ENCODE measurements at places on chromosomes 3 and 15.

DNA sequence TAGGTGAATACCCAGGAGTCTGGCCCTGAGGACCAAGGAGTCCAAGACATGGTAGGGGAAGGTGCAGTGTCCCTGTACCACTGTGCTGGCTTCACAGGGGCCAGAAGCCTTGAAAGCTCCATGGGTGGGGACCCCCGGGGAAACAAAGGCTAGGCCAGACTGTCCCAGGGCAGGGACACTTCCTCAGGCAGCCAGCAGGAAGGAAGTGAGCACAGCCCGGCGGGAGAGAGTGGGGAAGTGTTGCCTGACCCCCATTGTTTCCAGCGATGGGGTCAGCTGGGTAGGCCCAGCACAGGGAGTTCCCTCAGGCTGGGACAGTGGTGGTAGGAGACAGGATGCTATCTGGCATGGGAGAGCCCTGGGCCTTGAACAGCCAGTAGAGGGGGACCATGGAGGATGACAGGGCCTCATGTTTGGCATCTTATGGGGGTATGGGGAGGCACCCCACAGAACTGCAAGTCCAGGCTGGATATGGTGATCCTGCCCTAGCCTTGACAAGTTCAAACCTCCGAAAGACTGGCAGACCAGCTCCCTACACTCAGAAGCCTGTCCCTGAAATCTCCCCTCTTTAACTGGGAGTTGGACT lies 1.2 kb upstream of the HYAL2 start:
- no peak overlapping the region for H3K4me3 ChIP-seq
- H3K36me3 ChIP-seq = peaks cover 12% of the 10 kb centered on the region
- H3K27me3 ChIP-seq = no peaks in the 10 kb centered on the region
- no peak for DNase-seq
- peaks cover 36% of the 10 kb centered on the region for H3K4me1 ChIP-seq

DNA sequence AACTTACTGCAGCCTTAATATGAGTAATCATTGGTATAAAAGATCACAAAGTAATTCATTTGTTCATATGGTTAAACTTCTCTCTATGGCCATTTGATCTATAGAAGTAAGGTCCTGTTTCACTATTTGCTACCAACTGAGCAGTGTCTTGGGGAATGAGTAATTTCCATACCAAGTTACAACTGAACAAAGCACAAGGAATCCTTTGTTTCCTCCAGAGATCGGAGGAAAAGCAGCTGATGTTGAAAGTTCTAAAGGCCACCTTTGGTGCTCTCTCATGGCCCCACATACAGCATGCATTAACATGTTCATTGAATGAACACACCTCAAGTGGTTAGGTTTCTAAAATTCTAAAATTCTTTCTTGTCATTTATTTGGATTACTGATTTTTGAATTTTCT lies 7.1 kb upstream of the CNTN3 start:
- no peaks in the 10 kb centered on the region for H3K4me1 ChIP-seq
- DNase-seq = no peak
- H3K27me3 ChIP-seq = no peaks in the 10 kb centered on the region
- H3K36me3 ChIP-seq = no peaks in the 10 kb centered on the region

- peaks cover 42% of the 10 kb centered on the region for H3K27me3 ChIP-seq
- no peak overlapping the region for H3K27ac ChIP-seq
- H3K36me3 ChIP-seq = no peaks in the 10 kb centered on the region
- H3K4me3 ChIP-seq = no peak overlapping the region
- no peaks in the 10 kb centered on the region for H3K4me1 ChIP-seq
Measured at GRCh38 chr3:45261333-45262110, 35.4 kb upstream of the TMEM158 start.

DNA sequence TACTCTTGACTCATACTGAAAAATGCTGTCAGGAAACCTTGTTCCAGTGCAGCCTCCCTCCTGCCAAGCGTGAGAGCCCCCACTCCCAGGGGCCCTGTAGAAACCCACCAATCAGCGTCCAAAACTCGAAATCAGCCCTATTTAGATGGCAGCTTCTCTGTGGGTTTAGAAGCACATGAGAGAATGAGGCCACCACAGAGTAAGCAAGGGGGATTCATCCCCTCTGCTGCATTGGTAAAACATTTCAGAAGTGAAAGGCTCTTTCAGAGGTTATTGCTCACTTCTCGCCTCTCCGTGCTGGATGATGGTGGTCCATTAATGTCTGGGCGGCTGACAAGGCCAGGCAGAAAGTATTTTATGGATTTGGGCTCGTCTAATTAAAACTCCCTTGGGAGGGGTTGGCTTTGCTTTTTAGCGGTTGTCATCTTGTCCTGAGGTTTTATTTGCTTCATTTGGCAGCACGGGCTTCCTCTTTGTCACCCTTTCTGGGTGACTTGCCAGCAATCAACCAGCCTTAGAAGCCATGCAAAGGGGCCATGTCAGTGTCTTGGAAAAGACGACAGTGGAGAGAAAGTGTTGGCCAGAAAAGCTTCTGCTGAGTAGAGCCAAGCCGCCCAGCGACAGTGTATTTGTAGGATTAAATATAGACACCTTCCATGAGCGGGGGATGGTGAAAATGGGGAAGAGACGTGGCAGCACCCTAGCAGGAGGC lies 145.5 kb downstream of the ATP10A start:
- peaks cover 1% of the 10 kb centered on the region for H3K36me3 ChIP-seq
- H3K4me1 ChIP-seq = no peaks in the 10 kb centered on the region
- DNase-seq = no peak
- no peak overlapping the region for H3K4me3 ChIP-seq

- no peaks in the 10 kb centered on the region for H3K4me1 ChIP-seq
- no peaks in the 10 kb centered on the region for H3K36me3 ChIP-seq
- no peak overlapping the region for H3K4me3 ChIP-seq
- no peak for DNase-seq
- H3K27ac ChIP-seq = no peak overlapping the region
Measured at GRCh38 chr3:131053043-131053859, 26.6 kb downstream of the NEK11 start.

GRCh38 chr3:178325330-178325729 lies 210.9 kb upstream of the KCNMB2 start:
- no peaks in the 10 kb centered on the region for H3K36me3 ChIP-seq
- no peak for DNase-seq
- H3K27me3 ChIP-seq = no peaks in the 10 kb centered on the region

DNA sequence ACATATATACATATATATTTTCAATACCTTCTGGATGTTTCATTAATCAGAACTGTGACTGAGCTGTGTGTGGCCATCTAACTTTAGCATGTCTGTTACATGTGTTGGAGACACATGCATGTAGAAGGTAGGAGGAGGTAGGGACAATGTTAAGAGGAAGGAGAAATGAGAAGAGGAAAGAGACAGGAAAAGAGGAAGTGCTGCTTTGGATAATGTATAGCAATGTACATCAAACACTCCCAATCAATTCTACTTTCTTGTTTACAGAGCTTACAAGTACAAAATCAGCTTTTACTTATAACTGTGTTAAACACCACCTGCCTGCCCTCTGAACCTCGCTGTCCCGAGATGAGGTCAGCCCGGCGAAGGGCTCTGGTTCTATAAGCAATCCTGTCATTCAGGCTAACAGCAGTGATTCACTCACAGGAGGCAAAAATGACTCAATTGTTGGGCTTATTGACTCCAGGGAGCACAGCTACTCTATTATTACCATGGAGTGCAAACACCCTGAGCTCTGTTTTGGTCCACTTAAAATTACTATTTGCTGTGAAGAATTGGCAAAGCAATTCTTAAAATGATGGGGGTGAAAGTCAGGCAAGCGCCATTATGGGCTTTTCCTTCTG lies 188.9 kb downstream of the MEIS2 start:
- no peak overlapping the region for H3K27ac ChIP-seq
- no peaks in the 10 kb centered on the region for H3K36me3 ChIP-seq
- no peak overlapping the region for H3K4me3 ChIP-seq
- H3K27me3 ChIP-seq = no peaks in the 10 kb centered on the region
- DNase-seq = no peak
- H3K4me1 ChIP-seq = no peaks in the 10 kb centered on the region

GRCh38 chr3:14602006-14602803 lies 49.4 kb upstream of the CCDC174 start:
- H3K27ac ChIP-seq = no peak overlapping the region
- peaks cover 64% of the 10 kb centered on the region for H3K27me3 ChIP-seq
- no peak overlapping the region for H3K4me3 ChIP-seq
- no peak for DNase-seq

GRCh38 chr3:193053046-193053435 lies 135.4 kb upstream of the MB21D2 start:
- H3K27me3 ChIP-seq = no peaks in the 10 kb centered on the region
- H3K27ac ChIP-seq = no peak overlapping the region
- no peak overlapping the region for H3K4me3 ChIP-seq
- DNase-seq = no peak
- H3K36me3 ChIP-seq = no peaks in the 10 kb centered on the region

DNA sequence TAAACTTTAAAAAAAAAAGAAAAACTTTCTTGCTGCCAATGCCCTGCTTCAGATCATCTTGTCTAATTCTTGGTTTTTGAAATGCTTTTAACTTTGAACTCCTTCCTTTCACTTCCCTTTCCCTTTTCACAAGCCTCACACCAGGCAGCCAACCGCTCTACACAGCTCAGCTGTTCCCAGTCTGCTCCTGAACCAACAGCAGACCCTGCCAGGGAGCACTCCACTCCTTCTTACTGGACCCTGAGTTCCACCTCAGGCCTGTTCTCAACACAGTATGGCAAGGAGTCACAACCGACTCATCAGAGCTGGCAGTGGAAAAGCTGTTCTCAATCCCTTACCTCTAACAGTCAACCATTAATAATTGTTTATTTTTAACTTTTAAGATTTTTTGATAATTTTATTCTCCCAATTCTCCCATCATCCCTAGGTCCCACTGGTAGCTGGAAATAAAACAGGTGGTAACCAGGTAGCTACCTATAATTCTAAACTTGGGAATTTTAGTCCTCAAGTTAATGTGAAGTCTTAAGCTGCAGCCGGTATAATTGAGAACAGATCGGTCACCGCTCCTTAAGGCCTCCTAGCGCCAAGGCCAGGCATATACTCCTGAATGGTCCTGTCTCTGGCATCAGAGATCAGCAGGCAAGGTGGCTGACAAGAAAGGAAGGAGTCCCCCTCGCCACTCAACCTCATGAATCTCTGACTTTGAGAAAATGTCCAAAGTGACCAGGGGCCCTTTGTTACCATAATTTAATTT lies 43.9 kb downstream of the BOC start:
- H3K4me3 ChIP-seq = no peak overlapping the region
- H3K4me1 ChIP-seq = no peaks in the 10 kb centered on the region
- H3K27ac ChIP-seq = no peak overlapping the region
- peaks cover 35% of the 10 kb centered on the region for H3K27me3 ChIP-seq

- peaks cover 27% of the 10 kb centered on the region for H3K4me1 ChIP-seq
- no peak for DNase-seq
- H3K4me3 ChIP-seq = peak overlapping the region; percentile 71
Measured at GRCh38 chr15:40323953-40324937, 753 bp downstream of the INAFM2 start.

- no peaks in the 10 kb centered on the region for H3K4me1 ChIP-seq
- no peak overlapping the region for H3K4me3 ChIP-seq
- H3K27me3 ChIP-seq = peaks cover 22% of the 10 kb centered on the region
- H3K36me3 ChIP-seq = no peaks in the 10 kb centered on the region
- no peak overlapping the region for H3K27ac ChIP-seq
- no peak for DNase-seq
Measured at GRCh38 chr3:149763565-149764195, 11.4 kb upstream of the COMMD2 start.
